ENCODE measurements at places on chromosomes 6 and 20.

GRCh38 chr6:44333942-44334341, 8.5 kb upstream of the SPATS1 start:
- no peak for DNase-seq

GRCh38 chr6:99736302-99736701, 129.7 kb downstream of the PRDM13 start:
- DNase-seq, result no peak

- no peak for DNase-seq
These were observed 654.1 kb downstream of the KIF16B start for GRCh38 chr20:15919118-15919517.

- DNase-seq, result no peak
These were observed 14.4 kb upstream of the TTPAL start for GRCh38 chr20:44461142-44461802.

GRCh38 chr6:149211046-149211571, 106.4 kb upstream of the TAB2 start:
- DNase-seq, result no peak

DNA sequence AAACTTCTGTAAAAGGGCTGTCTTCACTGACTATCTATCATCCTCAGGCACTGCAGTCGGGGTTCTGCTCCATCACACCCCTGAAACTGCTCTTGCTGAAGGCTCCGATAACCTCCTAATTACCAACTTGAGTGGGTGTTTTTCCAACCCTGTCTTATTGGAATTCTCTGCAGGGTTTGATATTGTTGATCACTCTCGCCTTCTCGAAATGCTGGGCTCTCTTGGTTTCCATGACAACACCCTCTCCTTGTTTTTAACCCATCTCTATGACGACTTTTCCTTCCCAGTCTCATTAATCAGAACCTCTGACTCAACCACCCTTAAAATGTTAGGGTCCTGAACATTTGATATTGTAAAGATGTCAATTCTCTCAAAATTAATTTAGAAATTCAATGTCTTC, 39.4 kb upstream of the NNAT start:
- no peak for DNase-seq

DNA sequence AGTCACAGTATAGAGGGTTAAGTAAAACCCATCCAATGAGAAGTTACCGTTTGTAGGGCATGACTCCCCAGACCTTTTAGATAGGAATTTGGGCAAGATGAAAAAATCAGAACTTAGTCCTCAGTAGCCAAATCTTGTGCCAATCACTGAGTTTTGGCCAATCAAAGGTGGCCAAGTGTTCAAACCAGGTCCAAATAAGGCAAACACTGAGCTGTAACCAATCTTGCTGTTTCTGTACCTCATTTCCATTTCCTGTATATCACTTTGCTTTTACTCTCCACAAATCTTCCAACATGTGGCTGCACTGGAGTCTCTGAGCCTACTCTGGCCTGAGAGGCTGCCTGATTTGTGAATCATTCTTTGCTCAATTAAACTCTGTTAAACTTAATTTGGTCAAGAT, 81.8 kb upstream of the GPR6 start:
- no peak for DNase-seq

- no peak for DNase-seq
These were observed 18.1 kb upstream of the BMP6 start for GRCh38 chr6:7707787-7708186.

GRCh38 chr6:166266336-166266735, 41.9 kb downstream of the PRR18 start:
- no peak for DNase-seq

GRCh38 chr6:147691446-147691845, 183.0 kb downstream of the SAMD5 start:
- DNase-seq, result no peak

DNA sequence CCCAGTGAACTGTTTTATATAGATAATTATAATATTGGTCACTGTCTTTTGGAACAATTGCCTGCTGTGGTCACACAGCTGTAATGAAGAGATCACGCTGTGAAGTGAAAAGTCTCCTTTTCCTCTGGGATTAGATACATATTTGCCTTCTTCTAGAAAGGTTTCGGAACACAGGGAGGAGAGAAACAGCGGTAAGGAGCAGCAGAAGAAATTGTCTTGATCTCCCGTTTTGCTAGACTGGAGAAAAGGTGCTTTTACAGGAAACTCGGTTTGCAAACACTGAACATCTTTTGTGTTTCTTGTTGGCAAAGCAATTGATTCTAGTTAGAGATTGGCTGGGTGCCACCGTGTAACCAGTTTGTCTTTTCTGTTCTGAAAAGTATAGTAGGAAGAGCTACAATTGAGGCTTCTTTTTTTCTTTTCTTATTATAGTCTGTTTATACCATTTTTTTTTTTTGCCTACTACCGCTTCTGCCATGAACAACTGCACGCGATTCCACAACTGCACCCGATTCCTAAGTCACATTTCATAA, 404.1 kb upstream of the ID4 start:
- DNase-seq, result no peak

GRCh38 chr6:40504274-40504673, 82.9 kb downstream of the LRFN2 start:
- DNase-seq, result no peak

DNA sequence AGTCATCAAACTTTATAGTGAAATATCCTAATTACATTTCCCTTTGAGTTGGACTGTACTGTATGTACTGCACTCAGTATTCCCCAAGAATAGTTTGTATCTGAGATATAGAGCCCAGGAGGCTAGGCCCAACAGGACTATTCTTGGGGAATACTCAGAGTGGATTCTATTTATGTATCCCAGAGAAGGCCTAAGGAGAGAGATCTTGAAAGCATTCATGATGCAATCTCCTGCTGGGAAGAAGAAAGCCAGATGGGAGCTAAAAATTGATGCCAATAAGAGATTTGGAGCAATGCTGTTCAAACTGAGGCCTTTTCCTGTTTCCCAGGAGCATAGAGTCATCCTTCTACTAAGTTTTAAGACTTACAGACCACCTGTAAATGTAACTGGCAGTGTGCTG, 452.1 kb upstream of the PLCB4 start:
- no peak for DNase-seq

GRCh38 chr6:113018351-113019151, 671.4 kb downstream of the RFPL4B start:
- no peak for DNase-seq

- DNase-seq, result peak; percentile 32
These were observed 797 bp downstream of the SMIM13 start for GRCh38 chr6:11094411-11094851.

DNA sequence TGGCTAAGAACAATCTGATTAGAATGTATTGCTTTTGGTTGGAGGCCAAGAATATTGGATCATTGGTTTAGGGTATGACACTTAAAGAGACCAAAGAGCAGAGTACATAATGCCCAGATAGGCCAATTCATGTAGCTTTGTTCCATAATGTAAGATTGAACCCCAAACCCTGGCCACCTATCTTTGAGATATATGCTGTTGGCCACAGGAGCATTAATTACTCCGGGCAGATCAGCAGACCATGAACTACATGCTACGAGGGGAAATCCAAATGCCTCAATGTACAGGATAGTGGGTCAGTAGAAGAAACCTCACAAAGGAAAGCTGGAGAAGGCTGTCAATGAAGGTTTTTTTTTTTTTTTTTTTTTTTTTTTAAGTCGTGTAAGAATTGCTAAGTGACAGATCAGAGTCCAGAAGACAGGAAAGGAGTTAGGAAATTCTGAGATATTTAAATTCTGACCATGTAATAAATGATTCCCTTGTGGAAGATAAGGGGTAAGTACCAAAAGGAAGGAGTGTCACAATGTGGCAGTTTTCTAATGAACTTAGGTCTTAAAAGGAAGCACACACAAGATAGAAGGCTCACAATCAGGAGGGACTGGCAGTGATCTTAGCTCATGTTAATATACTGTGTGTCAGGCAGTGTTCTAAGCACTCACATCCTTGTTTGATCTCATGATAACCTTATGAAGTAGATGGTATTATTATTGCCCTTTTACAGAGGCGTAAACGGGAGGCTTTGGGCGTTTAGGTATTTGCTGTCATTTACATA, 61.4 kb downstream of the CARMIL1 start:
- DNase-seq, result no peak

DNA sequence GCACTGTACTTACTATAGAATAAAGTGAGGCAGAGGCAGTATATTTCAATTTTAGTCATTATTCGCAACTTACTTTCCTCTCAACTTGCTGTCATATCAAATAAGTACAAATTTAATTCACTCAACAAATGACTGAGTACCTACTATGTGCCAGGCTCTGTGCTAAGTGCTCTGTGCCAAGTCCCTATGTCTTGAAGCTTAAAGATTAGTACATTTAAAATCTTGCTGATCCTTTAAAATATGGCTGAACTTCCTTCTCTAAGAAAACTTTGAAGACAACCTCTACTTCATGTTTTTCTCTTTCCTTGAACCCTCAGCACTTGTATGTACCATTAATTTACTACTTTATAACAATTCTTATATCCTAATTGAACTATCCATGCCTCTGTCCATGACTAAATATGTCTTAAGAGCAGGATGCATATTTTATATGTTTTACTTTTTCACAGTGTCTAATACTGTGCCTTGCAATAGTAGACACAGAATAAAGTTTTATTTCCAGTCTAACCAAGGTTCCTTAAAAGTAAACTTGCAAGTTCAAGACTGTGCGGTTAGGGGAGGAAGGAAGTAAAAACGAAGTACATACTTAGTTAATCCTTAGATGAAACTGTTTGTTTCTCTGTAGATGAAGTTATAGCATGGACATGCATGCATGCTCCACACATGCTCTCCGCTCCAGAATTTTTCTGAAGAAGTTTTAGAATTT, 10.0 kb upstream of the LATS1 start:
- no peak for DNase-seq

DNA sequence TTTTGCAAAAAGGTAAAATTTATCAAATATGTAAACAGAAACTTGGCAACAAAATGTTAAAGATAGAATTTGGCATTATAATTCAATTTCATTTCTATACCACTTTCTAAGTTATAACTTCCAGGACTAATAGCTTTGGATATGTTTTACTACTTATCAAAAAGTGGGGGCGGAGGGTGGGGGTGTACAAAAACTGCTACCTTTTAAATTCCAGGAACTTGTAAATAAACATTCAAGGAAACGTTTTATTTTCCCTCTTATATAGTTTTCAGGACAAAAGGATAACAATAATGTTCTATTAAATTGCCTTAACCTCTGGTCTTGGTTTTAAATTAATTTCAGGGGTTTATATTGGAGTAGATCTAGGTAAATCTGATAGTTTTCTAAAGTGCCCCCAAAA, 103.8 kb downstream of the DST start:
- no peak for DNase-seq

DNA sequence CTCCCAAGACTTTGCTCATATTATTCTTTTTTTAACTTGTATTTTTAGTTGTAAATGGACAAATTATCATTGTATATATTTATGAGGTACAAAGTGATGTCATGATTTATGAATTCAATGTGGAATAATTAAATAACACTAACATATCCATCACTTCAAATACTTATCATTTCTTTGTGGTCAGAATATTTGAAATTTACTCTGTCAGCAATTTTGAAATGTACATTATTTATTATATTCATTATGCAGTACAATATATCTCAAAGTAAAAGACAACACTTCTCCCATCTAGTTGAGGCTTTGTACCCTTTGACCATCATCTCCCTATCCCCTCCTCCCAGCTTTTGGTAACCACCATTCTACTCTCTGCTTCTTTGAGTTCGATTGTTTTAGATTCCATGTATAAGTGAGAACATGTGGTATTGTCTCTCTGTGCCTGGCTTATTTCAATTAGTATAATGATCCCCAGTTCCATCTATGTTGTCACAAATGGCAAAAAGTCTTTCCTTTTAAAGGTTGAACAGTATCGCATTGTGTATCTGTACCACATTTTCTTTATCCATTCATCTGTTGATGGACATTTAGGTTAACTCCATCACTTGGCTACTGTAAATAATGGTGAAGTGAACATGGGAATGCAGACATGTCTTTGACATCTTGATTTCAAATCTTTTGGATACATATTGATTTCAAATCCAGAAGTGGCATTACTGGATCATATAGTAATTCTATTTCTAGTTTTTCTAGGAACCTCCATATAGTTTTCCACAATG, 197.2 kb downstream of the KIF6 start:
- DNase-seq, result no peak

GRCh38 chr6:43454696-43455530, 435 bp downstream of the DLK2 start:
- peak; percentile 41 for DNase-seq

DNA sequence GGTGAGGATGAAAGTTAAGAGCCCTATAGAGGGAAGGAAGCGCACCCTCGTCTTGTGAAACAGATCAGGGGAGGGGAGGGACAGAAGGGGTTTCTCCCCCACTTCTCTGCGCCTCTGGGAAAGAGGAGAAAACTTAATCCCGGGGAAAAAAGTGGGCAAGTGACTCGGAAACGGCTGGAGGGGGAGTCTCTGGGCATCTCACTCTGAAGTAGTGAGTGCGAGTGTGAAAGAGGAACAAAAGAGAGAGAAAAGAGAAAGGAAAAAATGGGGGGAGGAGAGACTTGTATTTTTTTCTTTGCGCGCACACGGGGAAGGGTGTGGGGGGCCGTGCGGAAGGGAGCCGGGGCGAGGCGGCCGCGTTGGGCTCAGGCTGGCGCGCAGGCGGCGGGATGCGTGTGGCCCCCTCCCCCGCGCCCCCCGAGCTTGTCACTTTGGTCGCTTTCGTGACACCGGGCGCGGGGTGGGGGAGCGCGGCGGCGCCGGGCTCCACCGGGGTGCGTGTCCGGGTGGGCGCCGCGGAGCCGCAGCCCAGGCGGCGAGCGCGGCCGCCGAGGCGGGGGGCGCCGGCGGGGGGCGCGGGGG, 454 bp downstream of the L3MBTL3 start:
- DNase-seq, result peak; percentile 39

DNA sequence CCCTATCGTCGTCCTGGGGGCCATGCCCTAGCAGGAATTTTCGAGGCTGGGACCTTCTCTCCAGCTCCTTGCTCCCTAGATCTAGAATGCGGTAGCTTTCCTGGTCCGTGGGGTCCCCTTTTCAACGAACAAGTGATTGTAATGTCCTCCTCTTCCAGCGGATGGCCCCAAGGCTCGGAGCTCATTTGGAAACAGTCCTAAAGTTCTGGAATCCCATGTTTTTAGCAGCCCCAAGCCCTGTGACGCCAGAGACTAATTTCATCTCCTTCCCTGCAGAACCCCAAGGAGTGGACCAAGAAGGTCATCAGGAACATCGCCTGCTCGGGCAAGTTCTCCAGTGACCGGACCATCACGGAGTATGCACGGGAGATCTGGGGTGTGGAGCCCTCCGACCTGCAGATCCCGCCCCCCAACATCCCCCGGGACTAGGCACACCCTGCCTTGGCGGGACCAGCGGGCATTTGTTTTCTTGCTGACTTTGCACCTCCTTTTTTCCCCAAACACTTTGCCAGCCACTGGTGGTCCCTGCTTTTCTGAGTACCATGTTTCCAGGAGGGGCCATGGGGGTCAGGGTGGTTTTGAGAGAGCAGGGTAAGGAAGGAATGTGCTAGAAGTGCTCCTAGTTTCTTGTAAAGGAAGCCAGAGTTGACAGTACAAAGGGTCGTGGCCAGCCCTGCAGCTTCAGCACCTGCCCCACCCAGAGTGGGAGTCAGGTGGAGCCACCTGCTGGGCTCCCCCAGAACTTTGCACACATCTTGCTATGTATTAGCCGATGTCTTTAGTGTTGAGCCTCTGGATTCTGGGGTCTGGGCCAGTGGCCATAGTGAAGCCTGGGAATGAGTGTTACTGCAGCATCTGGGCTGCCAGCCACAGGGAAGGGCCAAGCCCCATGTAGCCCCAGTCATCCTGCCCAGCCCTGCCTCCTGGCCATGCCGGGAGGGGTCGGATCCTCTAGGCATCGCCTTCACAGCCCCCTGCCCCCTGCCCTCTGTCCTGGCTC, 48.5 kb downstream of the PYGB start:
- DNase-seq, result no peak

Measured in stimulated activated CD4-positive, alpha-beta T cell treated with anti-CD3 and anti-CD28 coated beads, Interleukin-12 subunit alpha, Interleukin-12 subunit beta, amount 100 ng/mL, for 4 hours (primary cell).